ENCODE measurements at places on chromosomes 5 and 9. TPM values are rescaled to one million over a fixed set of nuclear protein-coding genes. Genes with fewer than 3 reads are reported as not detected.

DNA sequence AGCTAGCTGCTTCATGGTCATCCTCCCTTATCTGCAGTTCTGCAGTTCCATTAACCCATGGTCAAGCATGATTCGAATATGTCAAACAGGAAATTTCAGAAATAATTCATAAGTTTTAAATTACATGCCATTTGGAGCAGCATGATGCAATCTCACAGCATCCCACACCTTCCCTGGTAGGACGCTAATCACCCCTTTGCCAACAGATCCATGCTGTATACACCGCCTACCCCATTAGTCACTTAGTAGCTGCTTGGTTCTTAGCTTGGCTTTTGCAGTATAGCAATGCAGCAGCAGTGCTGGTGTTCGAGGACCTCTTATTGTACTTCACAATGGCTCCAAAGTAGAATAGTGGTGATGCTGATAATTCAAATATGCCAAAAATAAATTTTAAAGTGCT, 739.7 kb upstream of the CDH9 start:
- H3K4me3 ChIP-seq, result no peak overlapping the region
- H3K4me1 ChIP-seq, result no peaks in the 10 kb centered on the region
- no peaks in the 10 kb centered on the region for H3K27me3 ChIP-seq
- DNase-seq, result no peak
- H3K27ac ChIP-seq, result no peak overlapping the region

DNA sequence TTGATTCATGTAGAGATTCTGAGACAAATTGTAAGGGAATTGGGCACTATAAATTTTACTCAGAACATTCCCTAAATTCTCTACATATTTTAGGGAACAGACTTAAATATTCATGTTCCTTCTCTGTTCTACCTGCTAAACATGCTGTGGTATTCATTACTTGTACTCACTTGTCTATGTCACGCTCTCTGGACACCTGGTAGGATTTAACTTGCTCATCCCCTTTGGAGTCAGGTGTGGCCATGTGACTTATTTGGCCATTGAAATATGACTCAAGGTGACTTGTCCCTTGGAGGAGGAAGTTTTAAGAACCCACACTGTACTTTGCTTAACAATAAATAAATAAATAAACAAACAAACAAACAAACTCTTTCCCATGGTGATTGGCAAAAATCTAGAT, 2258.8 kb upstream of the WWC1 start:
- no peaks in the 10 kb centered on the region for H3K27me3 ChIP-seq
- H3K27ac ChIP-seq, result no peak overlapping the region
- no peaks in the 10 kb centered on the region for H3K36me3 ChIP-seq
- H3K4me1 ChIP-seq, result no peaks in the 10 kb centered on the region
- no peak overlapping the region for H3K4me3 ChIP-seq

GRCh38 chr9:2645569-2645968, 24.0 kb downstream of the VLDLR start:
- H3K4me3 ChIP-seq, result no peak overlapping the region
- no peaks in the 10 kb centered on the region for H3K27me3 ChIP-seq

GRCh38 chr9:111926421-111926875, 29.8 kb downstream of the UGCG start:
- no peaks in the 10 kb centered on the region for H3K27me3 ChIP-seq
- H3K4me1 ChIP-seq, result peaks cover 44% of the 10 kb centered on the region
- H3K4me3 ChIP-seq, result no peak overlapping the region

The ELP1 gene
- polyA plus RNA-seq, result 14.5 TPM

The GRXCR2 gene
- polyA plus RNA-seq, result not detected
